ENCODE measurements at places on chromosomes 11 and 22.

- DNase-seq, result no peak
Measured at GRCh38 chr11:118374729-118375128, 15.3 kb downstream of the UBE4A start.

DNA sequence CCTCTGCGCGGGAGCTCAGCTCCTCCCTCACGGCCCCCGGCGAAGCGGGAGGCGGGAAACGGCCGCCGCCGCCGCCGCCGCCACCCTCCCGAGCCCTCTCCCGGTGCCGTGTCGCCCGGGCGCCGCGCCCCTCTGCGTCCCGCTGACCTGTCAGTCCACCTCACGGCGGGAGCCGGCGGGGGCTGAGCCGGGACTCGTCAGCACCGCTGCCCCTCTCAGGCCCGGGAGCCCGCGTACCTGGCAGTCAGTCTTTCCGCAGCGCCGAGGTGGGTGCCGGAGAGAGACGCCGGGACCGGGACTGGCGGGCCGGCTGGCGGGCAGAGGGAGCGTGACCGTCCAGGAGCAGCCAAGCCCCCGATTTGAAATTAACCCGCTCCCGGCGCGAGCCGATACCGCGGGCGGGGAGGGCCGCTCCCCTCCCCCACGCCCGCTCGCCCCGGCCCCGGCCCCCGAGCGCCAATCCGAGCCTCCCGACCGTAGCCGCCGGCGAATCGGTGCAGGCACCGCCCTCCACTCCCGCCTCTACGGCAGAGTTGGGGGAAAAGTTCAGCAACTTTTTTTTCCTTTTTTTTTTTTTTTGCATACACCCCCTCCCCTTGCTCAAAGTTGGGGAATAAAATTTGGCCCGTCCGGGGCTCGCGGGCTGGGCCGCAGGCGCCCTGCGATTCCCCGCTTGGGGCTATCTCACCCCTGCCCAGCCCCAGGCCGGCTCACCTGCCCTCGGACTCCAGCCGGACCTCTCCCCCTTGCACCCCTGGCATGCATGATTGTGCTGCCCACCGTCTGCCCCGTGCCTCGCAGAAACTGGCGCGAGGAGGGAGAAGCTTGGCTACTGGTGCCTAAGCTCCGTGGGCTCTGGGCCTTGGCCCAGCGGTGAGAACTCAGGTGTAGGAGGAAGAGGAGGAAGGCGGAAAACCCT is 774 bp upstream of the E2F8 start:
- peak; percentile 65 for DNase-seq

GRCh38 chr11:3231851-3232744 is at the start of gene MRGPRE:
Gene MRGPRE, minus strand, starts transcription at chr11:3232417. Its CDS starts 3,618 bp downstream, at chr11:3228799.
- DNase-seq, result peak; percentile 32

GRCh38 chr11:70572974-70573260 is 174.6 kb downstream of the CTTN start:
- no peak for DNase-seq

DNA sequence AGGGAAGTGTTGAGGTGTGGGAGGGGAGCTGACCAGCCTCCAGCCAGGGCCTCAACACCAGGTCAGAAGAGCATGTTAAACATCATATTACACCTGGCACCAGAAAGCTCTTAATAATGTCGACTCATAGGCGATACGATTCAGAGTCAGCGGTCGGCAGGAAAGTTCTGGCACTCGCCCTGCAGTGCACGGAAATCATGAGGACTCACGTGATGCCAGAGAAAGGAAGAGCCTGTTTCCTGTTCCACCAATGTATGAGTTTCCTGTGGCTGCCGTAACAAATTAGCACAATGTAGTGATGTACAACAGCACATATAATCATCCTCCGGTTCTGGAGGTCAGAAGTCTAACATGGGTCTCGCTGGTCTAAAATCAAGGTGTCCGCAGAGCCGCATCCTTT is 198.8 kb downstream of the BARX2 start:
- no peak for DNase-seq

DNA sequence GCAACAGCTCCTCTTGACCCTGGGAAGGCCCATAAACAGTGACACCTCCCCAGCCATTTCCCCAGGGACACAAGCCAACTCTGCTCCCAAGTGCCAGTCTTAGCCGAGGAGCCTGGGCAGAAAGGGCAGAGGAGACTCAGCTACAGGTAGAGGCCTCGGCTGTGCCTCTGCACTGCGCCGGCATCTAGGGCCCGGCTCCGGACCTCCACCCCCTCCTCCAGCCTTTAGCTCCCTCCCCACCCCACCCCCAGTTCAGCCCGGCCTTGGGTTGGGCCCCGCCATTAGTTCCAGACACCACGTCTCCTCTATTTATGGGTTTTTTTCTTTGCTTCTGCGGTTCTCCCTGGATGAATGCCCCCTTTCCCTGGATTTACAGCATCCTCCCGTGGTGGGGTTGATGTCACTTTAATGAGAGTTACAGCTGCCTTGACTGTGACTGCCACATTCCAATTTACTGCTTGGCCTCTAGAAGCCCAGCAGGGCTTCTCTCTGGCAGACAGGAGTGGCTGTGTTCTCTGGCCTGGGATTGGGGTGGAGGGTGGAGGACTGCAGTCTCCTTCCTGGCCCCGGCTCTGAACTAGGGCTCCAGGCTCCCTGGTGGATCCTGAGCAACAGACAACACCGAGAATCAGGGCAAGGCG is 13.5 kb upstream of the OAF start:
- peak; percentile 88 for DNase-seq

GRCh38 chr22:31077681-31078080 is 3.4 kb upstream of the SMTN start:
- DNase-seq, result no peak

DNA sequence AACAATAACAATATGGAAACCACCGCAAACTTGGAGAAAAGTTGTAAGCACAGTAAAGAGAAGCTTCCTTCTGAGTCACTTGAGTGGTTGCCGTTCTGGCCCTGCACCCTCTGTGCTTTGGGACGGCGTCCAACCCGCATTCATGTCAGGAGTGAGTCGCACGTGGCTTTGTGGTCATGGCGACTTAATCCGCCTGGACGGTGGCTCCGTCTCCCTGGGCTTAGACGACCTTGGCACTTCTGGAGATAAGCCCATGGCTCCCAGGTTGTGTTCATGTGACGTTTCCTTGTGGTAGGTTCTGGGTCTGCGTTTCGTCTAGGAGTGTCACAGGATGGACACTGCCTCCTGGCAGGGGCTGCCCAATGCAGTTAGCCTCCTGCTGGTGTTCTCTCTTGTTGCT is 40.5 kb downstream of the TPCN2 start:
- DNase-seq, result peak; percentile 22

DNA sequence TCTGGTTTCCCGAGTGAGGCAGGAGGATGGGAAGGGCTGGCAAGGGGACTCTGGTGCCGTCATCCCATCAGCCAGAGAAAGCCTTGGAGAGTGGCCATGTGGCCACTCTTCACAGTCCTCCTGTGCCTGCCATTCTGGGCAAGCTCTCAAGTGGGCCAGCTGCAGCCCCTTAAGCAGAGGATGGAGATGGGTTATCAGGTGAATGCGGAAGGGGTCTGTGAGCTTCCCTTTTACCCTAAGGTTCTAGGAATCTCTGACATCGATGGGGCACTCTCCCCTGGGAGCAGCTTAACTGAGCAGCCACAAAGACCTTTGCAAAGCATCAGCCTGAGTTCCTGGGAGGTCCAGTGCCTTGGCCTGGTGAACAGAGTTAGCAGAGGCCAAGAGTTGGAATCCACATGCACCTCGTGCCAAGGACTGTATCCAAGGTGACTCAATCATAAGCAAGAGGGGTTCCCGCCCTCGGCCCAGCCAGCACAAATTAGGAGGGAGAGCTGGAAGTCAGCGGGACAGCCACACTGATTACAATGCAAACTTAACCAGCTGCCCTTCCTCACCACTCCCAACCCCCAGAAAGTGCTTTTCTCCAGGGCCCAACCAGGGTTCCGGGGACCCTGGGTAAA is 193.6 kb downstream of the BUD13 start:
- DNase-seq, result peak; percentile 45

DNA sequence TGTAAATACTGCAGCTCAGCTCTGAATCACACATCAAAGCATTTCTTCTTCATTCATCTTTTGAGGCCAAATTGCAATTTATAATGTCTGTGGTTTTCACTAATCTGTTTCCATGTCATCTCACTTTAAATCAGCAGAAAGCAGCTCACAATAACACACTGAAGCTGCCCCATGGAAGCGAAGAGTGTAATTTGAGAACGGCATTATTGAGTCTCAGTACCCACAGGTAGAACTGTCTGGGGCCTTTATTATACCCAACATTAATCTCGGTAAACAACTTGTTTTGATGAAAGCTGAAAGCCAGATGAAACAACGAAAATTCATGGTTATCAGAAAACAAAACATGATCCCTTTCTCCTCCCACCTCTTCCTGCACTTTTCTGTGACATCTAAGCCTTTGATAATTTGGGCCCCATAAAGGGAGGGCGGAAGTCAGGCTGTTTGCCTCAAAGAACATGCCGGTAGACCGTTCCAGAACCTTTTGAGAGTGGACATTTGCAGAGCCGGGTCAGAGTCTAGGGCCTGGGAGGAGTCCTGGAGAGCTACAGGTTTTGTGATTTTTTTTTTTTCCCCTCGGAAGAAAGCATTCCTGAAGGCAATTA is 68.2 kb upstream of the SESN3 start:
- no peak for DNase-seq

DNA sequence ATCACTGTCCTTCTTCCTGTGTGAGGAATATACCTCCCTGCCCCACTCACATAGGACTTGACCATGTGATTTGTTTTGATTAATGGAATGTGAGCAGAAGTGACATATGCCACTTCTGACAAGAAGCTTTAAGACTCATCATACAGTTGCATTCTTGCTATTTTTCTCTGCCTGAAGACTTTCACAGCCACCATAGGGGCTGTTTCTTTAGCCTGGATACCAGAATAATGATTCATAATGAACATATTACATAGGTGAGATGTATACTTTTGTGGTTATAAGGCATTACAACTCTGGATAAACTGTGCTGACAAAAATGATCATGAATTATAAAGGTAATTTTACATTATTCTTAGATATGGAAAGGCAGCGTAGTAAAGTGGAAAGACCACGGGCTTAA is 798.0 kb downstream of the DLG2 start:
- DNase-seq, result no peak

- DNase-seq, result no peak
Measured at GRCh38 chr22:26086359-26086758, 82.9 kb upstream of the SEZ6L start.

GRCh38 chr22:43109511-43109910 is 1.0 kb upstream of the BIK start:
- no peak for DNase-seq

GRCh38 chr11:116267146-116267545 is 505.6 kb downstream of the BUD13 start:
- no peak for DNase-seq

- no peak for DNase-seq
Measured at GRCh38 chr11:57283231-57283990, 41.3 kb downstream of the TNKS1BP1 start.

DNA sequence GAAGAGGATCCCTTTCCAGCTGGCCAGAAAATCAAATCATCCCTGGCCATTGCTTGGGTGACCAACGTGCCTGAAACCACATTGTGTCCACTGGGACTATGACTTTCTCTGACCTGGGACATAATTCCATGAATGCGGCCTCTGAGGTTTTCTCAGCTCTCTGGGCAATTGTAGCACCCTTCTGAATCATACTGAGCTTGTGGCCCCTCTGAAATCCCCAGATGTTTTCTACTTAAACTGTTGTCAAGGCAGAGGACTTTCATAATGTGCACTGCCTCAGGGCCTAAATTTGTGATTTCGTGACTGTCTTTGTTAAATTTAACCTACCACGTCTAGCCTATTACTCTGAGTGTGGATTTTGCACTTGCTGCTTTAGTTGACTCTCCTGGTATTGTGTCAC is 321.1 kb upstream of the PLET1 start:
- DNase-seq, result no peak

- no peak for DNase-seq
Measured at GRCh38 chr22:37496651-37497050, 10.5 kb upstream of the MFNG start.

DNA sequence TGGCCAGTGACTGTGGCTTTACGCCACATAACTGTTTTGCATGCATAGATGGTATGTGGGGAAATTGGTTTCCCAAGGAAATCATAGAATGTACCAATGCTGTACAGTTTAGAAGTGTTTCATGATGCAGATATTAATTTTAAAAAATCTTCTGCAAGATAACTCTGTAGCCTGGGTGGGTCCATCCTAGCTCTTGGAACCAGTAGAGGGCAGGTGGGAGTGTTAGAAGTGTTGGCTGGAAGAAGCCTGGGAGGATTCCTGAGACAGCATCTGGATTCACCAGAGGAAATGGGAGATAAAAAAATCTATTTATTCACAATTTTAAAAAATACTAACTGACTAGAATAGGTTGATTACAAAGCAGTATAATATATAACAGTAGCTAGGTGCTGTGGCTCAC is 139.9 kb upstream of the GRIA4 start:
- no peak for DNase-seq

DNA sequence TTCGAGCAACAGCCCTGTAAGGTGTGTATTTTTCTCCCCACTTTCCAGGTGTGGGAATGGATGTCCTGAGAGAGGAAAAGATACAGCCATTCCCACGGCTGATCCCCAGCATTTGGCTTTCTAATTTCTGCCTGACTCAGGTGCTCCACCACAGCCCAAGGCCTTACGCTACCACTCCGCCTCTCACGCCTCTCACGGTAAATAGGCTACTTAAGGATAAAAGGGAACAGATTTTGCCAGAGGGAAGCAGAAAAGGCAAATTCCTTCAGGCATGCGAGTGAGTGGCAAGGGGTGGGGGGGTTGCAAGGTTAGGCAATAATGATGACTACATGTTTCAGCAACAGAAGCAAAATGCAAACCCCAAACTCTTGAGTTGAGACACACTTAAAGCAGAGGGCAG is 9.2 kb downstream of the PVALB start:
- DNase-seq, result no peak

- DNase-seq, result no peak
Measured at GRCh38 chr11:88353386-88353785, 15.8 kb upstream of the CTSC start.

DNA sequence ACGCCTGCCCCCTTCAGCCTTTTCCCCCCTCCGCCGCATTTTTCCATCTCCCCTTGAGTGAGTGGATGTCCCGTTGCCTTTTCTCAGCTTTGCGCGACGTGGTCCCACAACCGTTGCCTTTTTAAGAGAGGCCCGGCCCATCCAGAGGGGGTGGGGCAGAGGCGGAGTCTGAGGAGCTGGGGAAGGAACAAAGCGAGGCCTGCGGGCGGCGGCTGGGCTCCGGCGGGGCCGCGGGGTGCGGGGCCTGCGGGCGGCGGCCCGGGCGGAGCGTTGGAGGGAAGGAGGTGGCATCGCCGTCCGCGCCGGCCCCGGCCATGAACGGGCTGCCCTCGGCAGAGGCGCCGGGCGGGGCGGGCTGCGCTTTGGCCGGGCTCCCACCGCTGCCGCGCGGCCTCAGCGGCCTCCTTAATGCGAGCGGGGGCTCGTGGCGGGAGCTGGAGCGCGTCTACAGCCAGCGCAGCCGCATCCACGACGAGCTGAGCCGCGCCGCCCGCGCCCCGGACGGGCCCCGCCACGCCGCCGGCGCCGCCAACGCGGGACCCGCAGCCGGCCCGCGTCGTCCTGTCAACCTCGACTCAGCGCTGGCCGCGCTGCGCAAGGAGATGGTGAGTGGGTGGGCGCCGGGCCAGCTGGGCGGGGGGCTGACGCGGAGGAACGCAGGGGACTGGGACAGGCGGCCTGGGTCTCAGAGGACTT is at the start of gene FAM89B:
Gene FAM89B, plus strand, starts transcription at position 183 of the 696 bp plus-strand sequence. Its CDS starts 132 bp downstream, at position 315.
- peak; percentile 96 for DNase-seq
